Immature natural killer cell (primary cell): ENCODE measurements at places on chromosomes 2 and 18.

- DNase-seq, result no peak
Measured at GRCh38 chr2:11177871-11178690, 22.8 kb downstream of the SLC66A3 start.

DNA sequence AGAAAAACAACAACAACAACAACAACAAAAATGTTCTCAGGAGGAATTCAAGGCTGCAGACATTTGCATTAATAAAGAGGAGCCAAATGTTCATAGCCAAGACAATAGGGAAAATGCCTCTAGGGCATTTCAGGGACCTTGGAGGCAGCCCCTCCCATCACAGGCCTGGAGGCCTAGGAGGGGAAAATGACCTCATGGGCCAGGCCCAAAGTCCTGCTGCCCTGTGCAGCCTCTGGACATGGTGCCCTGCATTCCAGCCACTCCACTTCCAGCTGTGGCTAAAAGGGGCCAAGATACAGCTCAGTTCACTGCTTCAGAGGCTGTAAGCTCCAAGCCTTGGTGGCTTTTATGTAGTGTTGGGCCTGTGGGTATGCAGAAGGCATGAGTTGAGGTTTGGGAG is 314.5 kb downstream of the CYRIA start:
- DNase-seq, result no peak

DNA sequence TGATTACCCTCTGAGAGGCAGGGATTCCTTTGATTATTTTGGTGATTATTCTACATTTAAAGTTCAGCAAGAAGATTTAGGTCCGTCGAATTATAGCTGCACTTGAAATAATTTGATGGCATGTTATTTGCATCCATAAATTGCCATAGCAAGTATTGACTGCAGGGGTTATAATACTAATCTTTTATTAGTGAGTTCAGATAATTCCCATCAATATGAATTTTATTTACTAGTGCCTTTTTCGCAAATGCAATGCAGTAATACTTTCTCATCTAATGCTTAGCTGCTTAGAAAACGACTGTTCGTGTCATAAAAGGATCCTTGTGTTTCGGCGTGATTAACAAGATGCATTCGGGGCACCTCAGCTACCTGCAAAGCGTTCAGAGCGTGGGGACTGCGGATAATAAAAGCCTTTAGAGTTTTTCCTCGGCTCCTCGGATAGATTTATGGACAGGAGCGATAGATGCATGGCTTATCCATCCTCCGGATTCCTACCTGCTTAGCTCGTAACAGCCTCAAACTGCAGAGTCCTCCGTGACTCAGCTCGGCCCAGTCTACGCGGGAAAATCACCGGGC is 2.5 kb upstream of the GBX2 start:
- DNase-seq, result no peak

- no peak for DNase-seq
Measured at GRCh38 chr2:238939521-238940403, 91.9 kb downstream of the TWIST2 start.

- no peak for DNase-seq
Measured at GRCh38 chr2:26654061-26654340, 12.8 kb upstream of the CIB4 start.

GRCh38 chr18:42341423-42341822 is 386.4 kb downstream of the PIK3C3 start:
- DNase-seq, result no peak

GRCh38 chr2:223894968-223895367 is 50.2 kb downstream of the WDFY1 start:
- DNase-seq, result no peak

DNA sequence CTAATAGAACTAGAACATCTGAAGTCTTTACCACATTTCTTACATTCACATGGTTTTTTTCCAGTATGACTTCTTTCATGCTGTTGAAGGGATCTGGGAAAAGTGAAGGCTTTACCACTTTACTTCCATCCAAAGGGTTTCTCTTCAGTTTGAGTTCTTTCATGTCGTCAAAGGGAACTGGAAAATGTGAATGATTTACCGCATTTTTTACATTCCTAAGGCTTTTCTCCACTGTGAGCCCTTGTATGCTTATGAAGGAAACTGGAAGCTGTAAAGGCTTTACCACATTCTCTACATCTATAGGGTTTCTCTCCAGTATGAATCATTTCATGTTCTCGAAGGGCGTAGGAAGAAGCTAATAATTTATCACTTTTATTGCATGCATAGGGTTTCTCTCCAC is 46.7 kb downstream of the NBEAL1 start:
- no peak for DNase-seq

DNA sequence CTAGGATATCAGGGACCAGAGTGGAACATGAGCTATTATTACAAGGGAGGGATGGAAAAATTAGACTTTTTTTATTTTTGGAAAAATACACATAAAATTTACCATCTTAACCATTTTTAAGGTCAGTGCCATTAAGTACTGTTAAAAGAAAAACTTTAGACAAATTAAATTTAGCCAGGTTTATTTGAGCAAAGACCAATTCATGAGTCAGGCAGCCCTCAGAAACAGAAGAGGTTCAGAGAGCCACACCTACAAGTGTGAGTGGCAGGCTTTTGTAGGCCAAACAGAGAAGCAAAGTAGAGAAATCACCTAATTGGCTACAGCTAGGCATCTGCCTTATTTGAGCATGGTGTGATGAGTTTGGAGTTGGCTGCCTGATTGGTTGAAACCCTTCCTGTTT is 301.3 kb upstream of the RAB12 start:
- DNase-seq, result no peak
